ENCODE measurements at places on chromosomes 11 and 22. TPM values are rescaled to one million over a fixed set of nuclear protein-coding genes. Genes with fewer than 3 reads are reported as not detected.
A peak's percentile ranks its signal among the peaks of the same experiment; 100 is the strongest.

The PNPLA3 gene
- 5.0 TPM for total RNA-seq

The TP53I11 gene
- 7.7 TPM for total RNA-seq

The ABCG4 gene
- not detected for total RNA-seq

The TTC36 gene
- 3.3 TPM for total RNA-seq

- DNase-seq, result no peak
These were observed 61.4 kb upstream of the PTPRJ start for GRCh38 chr11:47918882-47919495.

DNA sequence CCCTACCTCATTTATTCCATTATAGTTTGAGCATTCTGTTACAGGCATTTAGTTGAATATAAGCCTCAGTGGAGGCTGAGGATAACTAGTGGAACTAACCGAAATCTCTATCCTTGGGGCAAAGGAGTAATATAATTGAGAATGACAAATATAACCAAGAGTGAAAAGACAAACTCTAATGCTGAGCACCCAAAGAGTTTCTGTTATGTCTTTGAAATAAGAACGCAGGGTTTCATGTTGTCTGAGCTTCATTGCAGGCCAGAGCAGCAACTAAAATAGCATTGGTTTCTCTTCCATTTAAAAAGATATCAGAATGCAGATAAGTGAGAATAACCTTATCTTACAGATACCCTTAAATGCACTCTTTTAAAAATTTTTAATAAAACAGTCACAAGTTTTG is 131.8 kb downstream of the SBF2 start:
- no peak for DNase-seq

DNA sequence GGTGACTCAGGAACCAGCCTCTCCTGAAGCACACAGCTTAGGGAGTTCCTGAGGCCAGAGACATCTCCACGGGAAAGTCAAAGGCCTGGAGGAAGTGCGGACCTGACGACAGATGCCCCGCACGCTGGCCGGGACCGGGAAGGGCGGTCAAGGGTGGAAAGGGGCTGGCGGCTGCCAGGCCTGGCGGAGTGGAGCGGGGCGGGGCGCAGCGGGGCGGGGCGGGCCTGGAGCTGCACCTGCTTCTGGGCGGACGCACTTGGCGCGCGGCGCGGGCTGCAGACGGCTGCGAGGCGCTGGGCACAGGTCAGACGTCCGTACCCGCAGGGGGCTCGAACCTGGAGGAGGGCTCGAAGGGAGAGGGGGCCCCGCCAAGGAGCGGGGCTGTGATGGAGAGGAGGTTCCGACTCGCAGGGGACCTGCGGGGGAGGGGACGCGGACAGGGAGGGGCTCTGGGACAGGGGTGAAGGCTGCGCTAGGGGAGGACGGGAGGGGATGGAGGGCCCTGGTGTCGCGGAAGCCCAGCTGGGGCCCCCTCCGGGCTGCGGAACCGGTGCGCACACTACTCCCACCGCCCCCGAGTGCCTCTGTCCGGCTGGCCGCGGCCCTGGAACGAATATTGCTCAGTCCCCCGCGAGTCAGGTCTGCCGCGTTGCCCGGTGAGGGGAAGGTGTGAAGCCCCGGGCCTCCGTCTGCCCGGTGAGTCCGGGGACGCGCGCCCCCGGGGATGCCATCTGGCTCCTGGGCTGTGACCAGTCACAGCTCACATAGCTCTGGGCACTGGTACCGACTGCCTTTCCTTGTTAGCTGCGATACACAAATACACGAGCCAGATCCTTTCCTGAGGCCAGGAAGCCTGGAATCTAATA is at the start of gene TMEM45B:
Gene TMEM45B, plus strand, starts transcription at position 253 of the 866 bp plus-strand sequence. CDS start 36,635 bp downstream, outside the sequence.
- DNase-seq, result peak; percentile 86

DNA sequence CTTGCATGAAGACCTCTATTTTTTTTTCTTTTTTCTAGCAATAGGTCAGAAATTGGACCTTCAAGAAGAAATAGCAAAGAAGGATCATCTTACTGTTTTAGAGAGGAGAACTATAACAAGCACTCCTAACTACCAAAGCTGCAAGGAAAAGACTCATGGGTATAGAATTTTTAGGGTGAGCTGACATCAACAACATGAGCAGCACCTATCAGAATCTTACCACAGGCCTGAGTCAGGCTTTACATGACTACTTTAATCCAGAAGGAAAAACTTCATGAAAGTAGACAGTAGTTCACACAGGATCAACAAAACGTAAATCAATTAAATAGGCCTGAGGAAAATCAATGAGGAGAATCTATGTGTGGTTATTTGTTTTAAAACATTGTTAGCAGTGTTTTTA is 130.5 kb downstream of the FAM76B start:
- DNase-seq, result no peak
